ENCODE measurements at places on chromosomes 16 and 17. TPM values are rescaled to one million over a fixed set of nuclear protein-coding genes. Genes with fewer than 3 reads are reported as not detected.
A peak's percentile ranks its signal among the peaks of the same experiment; 100 is the strongest.

DNA sequence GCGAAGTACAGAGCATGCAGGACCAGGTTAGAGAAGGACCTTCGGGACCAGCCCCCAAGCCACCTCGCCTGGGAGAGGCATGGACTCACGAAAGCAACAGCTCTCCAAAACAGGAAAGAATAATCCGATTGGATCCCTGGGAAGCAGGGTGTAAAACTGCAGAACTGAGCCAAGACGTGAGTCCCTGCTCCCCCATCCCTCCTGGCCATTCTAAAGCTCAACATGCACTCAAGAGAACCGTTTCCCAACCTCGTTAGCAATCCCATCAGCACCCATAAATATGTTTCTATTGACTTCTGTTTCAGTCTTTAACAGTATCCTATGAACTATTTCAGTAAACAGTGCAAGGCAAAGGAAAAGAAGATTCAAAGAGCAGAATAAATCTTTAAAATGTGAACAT lies 167.0 kb downstream of the COPRS start:
- no peak for DNase-seq

DNA sequence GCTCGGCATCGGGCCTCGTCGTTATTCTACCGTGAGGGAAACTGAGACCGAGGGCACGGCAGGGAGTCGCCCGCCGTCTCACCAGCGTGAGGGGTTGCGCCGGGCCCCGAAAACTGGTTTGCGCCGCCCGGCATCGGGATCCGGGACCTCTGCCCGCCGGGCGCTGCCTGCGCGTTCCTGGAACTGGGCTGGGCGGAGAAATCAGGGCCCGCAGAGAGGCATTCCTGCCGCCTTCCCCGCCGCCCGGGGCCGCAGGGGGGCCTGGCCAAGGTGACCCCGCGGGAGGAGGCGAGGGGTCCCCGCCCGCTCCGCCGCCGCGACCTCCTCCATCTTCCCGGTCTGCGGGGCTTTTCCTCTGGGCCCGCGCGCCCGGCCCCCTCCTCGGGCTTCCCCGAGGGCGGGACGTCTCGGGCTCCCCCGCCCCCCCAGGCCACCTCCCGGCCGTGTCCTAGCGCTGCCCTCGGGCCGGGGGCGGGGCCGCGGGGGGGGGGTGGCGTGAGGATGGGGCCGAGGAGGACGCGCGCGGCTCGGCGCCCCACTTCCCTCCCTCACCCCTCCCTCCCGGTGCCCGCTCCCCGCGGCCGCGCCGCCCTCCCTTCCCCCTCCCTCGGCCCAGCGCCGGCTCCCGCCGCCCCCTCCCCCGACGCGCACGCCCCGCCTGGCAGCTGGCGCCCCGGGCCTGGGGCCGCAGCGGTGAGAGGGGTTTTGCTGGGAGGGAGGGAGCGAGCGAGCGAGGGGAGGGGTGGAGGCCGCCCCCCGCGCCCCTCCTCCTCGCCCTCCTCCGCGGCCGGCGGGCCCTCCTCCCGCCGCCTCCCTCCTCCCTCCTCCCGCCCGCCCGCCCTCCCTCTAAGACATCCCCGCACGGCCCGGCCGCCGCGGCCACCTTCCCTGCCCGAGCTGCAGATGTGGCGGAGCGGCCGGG lies at the start of gene GLIS2:
GLIS2 (plus strand) TSS at position 882 of the 922 bp plus-strand sequence. CDS start 16,214 bp downstream, outside the sequence.
- DNase-seq: no peak

- DNase-seq: peak; percentile 85
Observed at GRCh38 chr17:58487589-58488427, at the start of gene HSF5. Gene HSF5, minus strand, starts transcription at chr17:58488408. Its CDS starts 134 bp downstream, at chr17:58488274.

- DNase-seq: no peak
Observed at GRCh38 chr17:48641541-48642058, 15.4 kb upstream of the HOXB9 start.

DNA sequence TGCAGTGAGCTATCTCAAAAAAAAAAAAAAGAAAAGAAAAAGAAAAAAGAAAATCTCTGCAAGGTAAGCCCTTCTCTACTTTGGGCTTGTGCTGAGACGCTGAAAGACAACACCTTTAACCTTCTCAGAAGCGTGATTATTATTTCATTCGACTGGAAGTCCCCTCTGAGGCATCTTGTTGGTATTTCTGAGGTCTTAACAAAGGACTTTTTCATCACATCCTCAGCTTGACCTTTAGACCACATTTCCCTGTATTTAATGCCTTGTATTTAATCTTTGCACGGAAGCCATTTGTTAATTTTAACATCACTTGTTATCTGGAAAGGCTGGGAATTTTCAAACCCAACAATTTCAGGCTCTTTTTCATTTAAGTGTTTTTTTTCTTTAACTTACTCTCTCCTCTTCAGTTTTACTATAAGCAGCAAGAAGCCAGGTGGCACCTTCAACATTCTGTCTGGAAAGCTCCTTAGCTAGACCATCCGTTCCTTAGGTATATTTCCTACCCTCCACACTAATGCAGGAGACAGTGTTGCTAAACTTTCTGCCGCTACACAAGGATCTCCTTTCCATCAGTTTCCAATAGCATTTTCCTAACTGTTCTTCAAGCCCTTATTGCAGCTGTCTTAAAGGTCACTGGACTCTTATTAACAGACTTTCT lies 10.3 kb downstream of the KCTD13 start:
- no peak for DNase-seq

The KRTAP2-1 gene
- not detected for total RNA-seq

All from natural killer cell treated with Interleukin-12 subunit alpha and Interleukin-12 subunit beta and Interleukin-15 and Interleukin-18, amount 100 ng/mL, for 72 hours (primary cell).